ENCODE measurements at places on chromosomes 11 and 22. TPM values are rescaled to one million over a fixed set of nuclear protein-coding genes. Genes with fewer than 3 reads are reported as not detected.

The PAMR1 gene
- not detected for total RNA-seq

DNA sequence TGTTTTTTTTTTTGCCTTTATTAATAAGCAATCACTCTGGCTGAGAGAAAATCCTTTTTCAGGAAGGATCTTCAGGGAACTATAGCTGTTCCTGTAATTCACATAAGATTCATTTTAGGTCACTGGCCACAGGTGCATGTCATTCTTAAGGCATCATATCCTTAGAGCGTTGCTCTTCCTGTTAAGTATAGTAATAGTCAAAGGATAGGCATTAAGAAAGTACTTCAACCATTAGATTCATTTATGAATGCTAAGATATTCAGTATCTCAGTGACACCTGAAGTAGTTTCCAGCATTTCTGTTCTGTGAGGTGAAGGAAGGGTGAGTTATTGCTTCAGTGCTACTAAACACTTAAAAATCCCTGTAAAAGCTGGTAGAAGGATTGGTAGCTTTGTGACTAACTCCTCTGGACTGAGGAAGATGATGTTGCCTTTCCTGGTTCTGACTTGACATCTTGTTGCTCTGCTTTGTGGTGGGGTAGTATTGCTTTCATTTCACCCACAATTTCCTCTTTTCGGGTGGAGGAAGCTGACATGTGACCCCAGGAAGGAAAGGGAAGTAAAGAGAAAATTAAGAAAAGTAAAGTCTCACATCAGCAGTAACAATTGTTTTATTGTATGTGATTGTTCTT is 34.7 kb downstream of the RNF169 start:
- no peak for DNase-seq

The MS4A15 gene
- total RNA-seq = not detected

The MAJIN gene
- total RNA-seq = not detected

DNA sequence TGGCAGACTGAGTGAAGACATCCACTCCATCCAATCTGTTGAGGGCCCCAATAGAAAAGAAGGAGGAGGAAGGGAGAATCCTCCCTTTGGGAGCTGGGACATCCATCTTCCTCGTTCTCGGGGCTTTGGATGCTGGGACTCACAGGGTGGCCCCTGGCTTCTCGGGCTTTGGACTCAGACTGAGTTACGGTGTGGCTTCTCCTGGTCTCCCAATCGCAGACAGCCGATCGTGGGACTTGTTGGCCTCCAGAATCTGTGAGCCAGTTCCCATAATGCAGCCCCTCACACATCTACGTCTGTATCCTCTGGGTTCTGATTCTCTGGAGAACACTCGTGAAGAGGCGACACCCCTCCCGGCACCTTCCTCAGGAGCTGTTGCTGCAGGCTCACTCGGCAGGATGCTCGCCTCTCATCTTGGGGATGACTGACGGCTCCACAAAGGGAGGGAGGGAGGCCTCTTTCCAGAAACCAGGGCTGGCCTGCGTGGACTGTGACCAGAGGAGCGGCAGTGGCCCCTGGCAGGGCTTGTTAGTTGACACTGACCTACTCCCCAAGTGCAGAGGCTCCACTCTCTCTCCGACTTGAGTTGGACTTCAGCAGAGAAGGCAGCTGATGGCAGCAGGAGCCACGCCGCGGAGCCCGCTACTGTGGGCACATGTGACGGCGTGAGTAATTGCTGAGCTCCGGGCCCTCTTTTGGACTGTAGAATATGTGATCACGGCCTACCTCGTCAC is 14.7 kb upstream of the TTLL12 start:
- no peak for DNase-seq

DNA sequence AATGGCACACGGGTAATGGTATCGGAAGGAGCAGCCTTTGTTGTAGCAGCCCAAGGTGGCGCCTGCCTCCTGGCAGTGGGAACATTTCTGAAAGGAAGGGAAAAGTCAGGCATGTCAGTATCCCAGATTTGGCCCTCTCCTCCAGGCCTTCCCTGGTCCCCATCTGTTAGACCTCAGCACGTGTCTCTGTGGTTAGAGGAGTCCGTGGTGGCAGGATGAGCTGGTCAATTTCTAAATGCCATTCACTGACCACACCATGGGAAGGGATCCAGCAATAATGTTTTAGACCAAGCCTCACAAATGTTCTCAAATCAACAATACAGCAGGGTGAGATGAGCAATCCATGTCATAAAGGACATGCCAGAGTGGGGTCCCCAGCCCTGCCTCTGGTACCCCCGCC is 49.0 kb upstream of the CYP2D6 start:
- peak; percentile 76 for DNase-seq

The ISX gene
- total RNA-seq = not detected

The CSKMT gene
- 10.9 TPM for total RNA-seq

- no peak for DNase-seq
These were observed 114.2 kb downstream of the EFCAB6 start for GRCh38 chr22:43697894-43698293.

The MYO7A gene
- not detected for total RNA-seq

- peak; percentile 44 for DNase-seq
These were observed 118.1 kb downstream of the BBOX1 start for GRCh38 chr11:27158456-27159334.

The C11orf87 gene
- total RNA-seq = not detected

DNA sequence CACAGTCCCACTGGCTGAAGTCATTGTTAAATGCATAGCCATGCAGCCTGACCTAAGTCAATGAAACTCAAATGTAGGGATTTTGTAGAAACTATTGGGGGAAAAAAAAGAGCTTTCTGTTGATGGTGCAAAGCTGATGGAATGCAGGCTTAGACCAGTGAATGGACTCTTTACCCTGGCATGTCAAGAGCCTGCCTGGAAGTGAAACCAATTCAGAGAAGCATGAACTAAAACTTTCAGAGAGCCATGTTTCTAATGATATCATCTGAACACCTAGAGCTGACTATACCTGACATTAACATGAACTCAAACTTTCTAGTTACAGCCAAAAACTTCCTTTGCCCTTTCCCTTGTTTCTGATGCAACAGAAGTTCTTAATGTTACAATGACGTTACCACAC is 89.0 kb downstream of the APIP start:
- DNase-seq = no peak

GRCh38 chr11:21814169-21814568 is 378.7 kb upstream of the ANO5 start:
- DNase-seq = no peak

DNA sequence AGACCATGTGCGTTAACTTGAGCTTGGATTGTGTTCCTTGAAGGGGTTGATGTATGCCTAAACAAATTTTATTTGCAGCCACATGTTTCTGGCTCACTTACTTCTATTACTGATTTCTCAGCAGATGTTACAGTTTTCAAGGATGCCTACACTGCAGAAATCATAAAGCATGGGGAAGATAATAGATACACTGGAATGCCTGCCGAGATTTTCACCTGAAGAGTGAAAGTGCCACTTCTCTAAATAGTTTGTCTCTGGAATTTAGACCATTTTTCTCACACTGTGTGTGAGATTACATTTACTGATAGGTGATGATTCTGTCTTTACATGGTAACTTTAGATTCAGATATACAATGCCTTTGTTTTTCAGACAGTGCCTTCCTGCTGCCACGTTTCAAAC is 81.6 kb downstream of the SIK2 start:
- DNase-seq = no peak

GRCh38 chr11:8312986-8313385 is 49.3 kb upstream of the LMO1 start:
- no peak for DNase-seq

DNA sequence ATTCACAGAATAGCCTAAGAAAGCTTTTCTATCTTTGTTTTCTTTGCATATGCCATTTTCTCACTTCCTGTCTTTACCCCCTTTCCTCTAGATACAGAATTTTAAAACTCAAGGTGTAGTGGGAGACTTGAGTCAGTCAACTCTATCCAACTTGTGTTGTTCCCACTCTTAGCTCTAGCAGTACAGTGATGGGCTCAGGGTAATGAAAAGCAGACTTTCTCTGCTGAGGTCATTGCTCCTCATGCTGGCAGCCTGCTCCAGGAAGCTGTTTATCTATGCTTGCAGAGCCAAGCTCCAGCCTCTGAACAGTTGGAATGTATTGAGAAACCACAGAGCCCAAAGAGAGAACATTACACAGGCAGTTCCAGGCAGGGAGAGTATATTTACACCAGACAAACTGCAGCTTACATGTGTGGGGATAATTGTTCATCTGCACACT is 68.1 kb downstream of the CSTPP1 start:
- DNase-seq = peak; percentile 87

- no peak for DNase-seq
These were observed 253.3 kb downstream of the BUD13 start for GRCh38 chr11:116519499-116519898.

- no peak for DNase-seq
These were observed 160.0 kb downstream of the TRIM29 start for GRCh38 chr11:119977881-119978280.

- DNase-seq = no peak
These were observed 499.8 kb upstream of the CHORDC1 start for GRCh38 chr11:90722552-90723190.

The SIK2 gene
- 10.3 TPM for total RNA-seq

DNA sequence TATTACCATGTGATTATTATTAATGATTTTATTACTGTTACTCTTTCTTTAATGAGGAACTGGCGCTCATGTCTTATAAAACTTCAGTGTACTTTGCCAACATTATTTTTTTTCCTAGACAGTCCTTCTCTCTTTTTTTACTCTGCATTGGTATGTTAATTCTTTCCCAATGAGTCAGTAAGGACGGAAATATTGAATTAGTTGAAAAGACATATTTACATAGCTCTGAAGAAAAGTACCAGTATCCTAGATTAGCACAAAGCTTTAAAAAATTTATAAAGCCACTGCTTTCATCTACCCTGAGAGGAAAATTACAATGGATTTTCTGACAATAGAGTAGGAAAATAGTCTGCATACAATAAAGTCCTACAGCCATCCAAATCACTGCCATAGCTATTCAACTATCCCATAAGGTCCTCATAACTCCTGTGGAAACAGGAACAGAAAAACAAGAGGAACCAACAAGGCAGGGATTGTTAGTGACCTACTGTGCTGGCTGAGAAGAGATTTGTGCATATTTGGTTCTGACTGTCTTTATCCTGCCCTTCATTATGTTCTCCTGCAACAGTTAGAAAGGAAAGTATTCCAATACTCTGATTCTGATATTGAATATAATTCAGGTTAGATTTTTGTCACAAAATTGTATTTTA is 314.4 kb downstream of the AASDHPPT start:
- DNase-seq = no peak

The KCNQ1 gene
- not detected for total RNA-seq

DNA sequence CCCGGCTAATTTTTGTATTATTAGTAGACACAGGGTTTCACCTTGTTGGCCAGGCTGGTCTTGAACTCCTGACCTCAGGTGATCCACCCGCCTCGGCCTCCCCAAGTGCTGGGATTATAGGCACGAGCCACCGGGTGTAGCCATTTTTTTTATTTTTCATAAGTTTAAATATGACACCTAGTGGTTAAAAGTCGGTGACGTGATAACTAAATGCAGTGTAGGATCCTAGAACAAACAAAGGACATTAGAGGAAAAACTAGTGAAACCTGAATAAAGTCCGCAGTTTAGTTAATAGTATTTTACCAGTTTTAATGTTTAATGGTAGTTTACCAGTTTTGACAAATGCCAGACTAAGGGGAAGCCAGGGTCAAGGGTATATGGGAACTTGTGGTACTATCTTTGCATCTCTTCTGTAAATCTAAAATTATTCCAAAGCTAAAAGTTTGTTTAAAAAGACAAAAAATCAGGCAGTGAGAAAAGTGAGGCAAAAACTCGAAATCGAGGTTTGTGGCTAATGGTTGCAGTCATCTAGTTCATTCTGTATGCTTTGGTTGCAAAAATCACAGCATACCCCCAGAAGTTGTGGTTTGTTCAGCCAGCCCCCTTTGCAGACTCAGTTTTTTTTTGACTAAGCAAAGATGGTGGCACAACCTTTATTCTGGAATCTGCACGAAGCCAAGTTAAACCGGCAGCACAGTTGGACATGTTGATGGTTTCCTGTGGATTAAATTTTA is 29.6 kb downstream of the TOM1 start:
- no peak for DNase-seq

The CCDC157 gene
- total RNA-seq = 1.0 TPM

The MOGAT2 gene
- not detected for total RNA-seq

- DNase-seq = no peak
These were observed 61.8 kb downstream of the BID start for GRCh38 chr22:17712441-17712840.

- no peak for DNase-seq
These were observed 237.8 kb downstream of the TBC1D22A start for GRCh38 chr22:47000256-47000655.

DNA sequence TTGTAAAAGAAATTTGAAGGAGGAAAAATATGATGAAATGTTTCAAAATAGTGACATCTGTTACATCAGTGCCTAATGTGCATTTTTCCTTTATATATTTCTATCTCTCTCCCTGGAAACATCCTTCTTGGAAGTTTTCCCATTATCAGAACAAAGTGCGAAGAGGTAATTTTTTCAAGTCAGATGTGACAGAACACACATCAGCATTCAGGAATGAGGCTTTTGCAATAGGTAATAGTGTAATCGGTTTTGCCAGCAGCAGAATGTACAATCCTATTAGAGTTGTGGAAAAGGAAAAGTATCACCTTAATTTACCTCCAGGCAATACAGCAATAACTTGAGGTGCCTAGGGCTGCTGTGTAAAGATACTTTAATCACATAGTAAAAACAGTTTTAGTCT is 275.8 kb downstream of the FAT3 start:
- no peak for DNase-seq

DNA sequence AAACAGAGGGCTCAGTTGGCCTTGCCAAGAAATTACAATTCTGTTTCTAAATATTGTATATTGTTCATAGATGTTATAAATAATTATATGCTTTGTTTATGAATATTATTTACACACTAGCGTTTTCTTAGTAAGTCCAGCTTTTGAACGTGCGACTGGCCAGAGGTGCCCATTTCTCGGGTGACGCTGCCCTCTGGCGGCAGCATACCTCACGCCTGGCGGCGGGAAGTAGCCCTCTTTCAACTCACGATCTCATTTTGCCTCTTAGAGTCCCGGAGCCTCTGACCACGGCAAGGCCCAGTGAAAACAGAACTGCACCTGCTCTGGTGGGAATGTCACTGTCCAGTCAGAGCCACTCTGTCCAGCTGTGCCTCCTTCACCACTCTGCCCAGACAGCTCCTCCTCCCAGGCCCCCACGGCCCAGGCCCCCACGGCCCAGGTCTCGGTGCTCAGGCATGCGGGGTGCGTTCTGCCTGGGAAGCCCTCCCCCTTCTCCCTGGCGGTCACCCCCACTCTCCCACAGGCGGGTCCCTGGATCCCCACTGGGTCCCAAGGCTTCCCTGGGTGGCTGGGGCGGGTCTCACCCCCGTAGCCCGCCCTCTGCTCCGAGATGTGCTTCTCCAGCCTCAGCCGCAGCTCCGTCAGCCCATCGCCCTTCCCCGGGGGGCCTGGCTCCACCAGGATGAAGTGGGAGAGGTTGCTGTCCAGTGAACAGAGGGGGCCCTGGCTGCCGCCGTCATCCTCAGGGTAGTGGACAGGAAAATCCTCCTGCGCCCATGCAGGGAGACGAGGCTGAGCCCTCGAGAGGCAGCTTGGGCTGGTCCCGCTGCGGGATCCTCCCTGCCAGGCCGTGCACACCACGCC is 19.3 kb downstream of the TSSC4 start:
- DNase-seq = peak; percentile 70

- no peak for DNase-seq
These were observed 84.6 kb upstream of the LDLRAD3 start for GRCh38 chr11:35859301-35859700.

GRCh38 chr11:2940147-2940920 is 11.1 kb upstream of the PHLDA2 start:
- DNase-seq = peak; percentile 55

The DDTL gene
- 4.7 TPM for total RNA-seq

The F2 gene
- not detected for total RNA-seq
